ENCODE measurements at places on chromosomes 5 and 9. TPM values are rescaled to one million over a fixed set of nuclear protein-coding genes. Genes with fewer than 3 reads are reported as not detected.

GRCh38 chr9:4984171-4984620 is 876 bp upstream of the JAK2 start:
- DNase-seq = peak; percentile 70

Gene PLPP1
- 53.3 TPM for total RNA-seq

Gene ASS1
- total RNA-seq = 33.5 TPM

GRCh38 chr5:167716126-167716775 is 575.2 kb upstream of the WWC1 start:
- DNase-seq = no peak

DNA sequence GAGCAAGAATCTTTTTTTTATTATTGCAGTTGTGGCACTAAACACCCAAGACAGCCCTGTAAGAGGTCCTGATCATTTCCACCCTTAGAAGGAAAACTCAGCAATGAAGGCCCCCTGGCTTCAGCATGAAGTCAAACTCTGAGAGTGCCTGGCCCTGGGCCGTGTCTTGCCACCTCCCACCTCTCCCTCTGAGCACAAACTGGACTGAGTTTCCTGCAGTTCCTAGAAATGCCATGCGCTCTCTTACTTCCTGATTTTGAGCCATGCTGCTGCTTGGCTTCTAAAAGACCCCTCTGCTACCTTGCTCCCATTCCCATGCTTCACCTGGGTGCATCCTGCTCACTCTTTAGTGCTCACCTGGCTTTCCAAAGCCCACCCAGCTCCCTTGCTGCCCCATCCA is 140.4 kb upstream of the KLF9 start:
- no peak for DNase-seq

- no peak for DNase-seq
These were observed 4.9 kb downstream of the HMGCR start for GRCh38 chr5:75341934-75342333.

Gene LCN15
- not detected for total RNA-seq

DNA sequence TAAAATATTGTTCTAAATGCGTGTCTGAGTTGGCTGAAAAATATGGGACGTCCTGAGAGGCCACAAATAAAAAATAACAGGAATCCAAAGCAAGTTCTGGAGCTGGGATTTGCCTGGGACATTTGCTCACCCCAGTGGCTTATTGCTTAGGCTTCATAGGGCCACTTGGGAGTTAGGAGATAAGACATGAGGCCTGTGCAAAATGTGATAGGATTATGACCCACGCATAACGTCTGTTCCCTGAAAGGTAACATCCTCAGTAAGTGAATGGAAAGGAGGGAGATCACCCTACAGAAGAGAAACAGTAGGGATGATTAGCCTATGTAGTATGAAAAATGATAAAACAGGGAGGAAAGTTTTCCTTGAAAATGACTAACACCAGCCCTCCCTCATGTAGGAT is 269.4 kb downstream of the EPB41L4A start:
- DNase-seq = no peak

Gene IL4
- not detected for total RNA-seq

GRCh38 chr9:70257991-70258691 is 637 bp upstream of the SMC5 start:
- DNase-seq = peak; percentile 89

Gene TLX3
- total RNA-seq = not detected

DNA sequence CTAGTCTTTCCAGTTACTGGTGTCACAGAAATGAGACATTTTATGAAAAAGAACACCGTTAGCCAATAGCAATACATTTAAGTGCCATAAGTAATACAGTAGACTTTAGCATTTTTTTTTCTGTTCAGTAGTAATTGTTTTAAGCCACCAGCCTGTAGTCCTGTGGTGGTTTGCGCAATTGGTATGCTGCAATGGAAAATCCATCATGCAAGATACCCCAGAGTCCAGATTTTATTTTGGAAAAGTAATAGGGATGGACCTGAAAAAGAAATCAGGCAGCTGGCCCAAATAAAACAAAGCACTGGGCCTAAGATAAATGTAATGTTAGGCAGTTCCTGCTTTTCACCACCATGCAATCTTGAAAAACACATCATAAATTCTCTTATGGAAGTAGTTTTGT is 94.6 kb upstream of the RASGRF2 start:
- no peak for DNase-seq

GRCh38 chr9:76557674-76558225 is 98.8 kb downstream of the GCNT1 start:
- no peak for DNase-seq

Gene TMEM141
- total RNA-seq = 376 TPM

DNA sequence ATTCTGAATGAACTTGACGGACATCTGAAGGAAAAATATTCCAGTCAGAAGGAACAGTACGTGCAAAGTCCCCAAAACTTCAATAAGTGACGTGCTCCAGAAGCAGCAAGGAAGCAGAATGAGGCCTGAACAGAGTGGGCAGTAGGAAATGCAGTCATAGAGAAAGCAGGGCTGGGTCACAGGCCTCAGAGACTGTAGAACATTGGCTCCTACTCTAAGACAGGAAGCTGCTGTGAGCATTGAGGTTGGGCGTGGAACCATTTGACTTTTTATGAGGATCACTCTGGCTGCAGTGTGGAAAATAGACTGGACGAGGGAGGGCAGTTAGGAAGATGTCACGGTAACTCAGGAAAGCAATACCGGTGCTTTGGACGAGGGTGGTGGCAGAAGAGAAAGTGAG is 64.0 kb downstream of the DOCK8 start:
- DNase-seq = no peak

Gene PLAC8L1
- not detected for total RNA-seq

GRCh38 chr5:28779161-28779754 is 1740.9 kb upstream of the CDH9 start:
- DNase-seq = no peak

GRCh38 chr5:151454166-151454565 is 6.8 kb downstream of the SLC36A1 start:
- no peak for DNase-seq

DNA sequence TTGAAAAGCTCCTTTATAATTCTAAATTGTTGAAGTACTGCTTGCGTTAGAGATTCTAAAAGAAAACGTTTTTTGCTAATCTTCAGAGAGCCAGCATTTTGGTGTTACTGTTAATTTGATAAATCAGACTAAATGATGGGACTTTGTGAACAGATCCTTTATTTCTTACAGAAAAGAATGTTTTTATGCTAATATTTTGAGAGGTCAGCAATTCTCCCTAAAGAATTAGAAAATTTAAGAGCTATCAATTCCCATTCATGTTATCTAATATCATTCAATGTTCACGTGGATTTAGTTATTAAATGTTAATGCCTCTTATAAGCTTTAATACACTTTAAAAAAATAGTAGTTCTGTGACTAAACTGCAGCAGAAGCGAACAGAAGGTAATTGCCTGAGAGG is 2.4 kb downstream of the AGGF1 start:
- no peak for DNase-seq

DNA sequence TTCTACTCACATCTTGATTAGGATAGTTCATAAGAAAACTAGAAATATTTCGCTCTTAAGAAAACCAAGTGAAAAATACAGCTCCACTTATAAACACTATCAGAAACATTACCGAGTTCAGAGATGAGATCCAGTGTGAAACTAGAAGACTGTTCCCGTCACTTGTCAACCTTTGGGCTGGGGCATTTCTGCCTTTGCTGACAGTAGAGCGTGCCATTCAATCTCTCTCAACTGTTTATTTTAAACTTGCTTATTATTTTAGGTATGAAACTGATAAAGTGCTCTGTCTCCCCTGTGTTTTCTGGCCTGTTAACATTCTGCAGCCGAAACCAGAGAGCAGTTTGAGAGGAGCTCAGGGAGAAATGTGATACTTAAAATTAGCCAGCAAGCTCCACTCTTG is 16.7 kb downstream of the MRRF start:
- DNase-seq = no peak

Gene ADGRD2
- total RNA-seq = not detected

- no peak for DNase-seq
These were observed 47.2 kb upstream of the AGXT2 start for GRCh38 chr5:35094948-35095347.

DNA sequence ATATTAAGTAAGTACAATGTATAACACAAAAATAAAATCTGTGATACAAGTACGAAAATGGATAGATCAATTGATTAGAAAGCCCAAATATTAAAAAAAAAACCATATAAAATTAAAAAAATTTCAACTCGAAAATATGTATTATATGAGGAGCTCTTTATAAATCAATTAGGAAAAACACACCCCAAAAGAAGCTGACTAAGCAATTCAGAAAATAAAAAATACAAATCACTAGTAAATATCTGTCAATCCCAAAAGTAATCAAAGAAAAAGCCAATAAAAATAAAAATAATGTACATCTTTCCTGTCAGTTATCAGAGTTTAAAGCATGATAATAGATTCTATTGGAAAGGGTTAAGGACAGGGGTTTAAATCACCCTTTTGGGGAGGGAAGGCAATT is 10.2 kb upstream of the ACSL6 start:
- no peak for DNase-seq

DNA sequence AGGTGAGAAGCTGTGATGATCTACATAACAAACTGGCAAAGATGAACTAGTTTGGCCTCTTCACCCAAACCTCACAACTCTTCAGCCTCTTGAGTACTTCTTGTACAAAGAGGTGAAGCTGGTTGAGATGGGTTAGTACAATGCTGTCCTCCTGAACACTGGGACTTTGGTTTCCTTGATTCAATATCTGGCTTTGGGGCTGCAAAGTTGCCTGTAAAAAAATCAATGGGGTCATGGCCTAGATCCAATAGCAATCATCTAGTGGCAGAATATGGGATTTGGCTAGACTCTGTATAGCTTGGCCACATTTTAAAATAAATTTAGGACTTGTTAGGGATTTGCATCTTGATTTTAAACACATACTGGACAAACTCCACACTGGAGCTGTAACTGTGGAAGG is 179.1 kb downstream of the ADAMTS12 start:
- DNase-seq = no peak

GRCh38 chr5:39024005-39024404 is 50.2 kb downstream of the RICTOR start:
- DNase-seq = no peak

Gene P4HA2
- 20.5 TPM for total RNA-seq

DNA sequence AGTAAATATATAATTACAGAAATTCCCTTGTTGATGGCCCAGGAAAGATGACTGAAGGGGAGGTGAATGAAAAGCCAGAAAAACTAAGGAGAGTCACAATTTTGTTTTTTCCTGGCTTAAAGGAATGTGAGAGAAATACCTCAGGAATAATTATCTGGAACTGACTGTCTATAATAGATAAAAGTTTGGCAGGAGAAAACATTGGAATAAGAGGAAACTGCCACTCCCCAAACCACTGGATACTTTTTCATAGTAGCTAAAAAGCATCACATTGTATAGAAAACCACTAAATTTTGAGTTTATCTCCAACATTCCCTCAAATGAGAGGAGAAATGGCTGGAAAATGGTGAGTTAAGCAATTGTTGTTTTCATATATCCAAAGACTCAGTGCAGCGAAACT is 326.0 kb downstream of the NPR3 start:
- no peak for DNase-seq

DNA sequence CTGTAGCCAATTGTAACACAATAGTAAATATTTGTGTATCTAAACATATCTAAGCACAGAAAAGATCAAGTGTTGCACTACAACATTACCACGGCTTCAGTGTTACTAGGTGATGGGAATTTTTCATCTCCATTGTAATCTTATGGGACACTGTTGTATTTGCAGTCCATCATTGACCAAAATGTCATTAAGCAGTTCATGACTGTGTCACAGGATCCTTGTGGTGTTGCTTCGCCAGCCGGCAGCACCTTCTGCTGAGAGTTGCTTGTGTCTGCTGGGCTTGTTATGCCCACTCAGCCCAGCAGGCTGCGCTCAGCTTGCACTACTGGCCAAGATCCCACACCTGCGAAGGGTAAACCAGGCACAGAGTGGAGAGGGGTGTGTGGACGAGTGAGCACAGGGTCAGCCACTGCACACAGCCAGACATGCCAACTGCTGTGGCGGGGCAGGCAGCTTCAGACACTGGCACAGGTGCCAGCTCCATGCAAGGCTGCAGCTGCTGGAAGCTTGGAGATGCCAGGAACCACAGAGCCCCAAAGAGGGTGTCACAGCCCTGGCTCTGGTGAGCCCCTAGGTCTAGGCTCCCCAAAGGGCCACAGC is 273.7 kb downstream of the CETN3 start:
- peak; percentile 32 for DNase-seq

GRCh38 chr5:40871177-40871576 is 30.0 kb downstream of the CARD6 start:
- no peak for DNase-seq

GRCh38 chr5:74664551-74664950 is 20.5 kb upstream of the HEXB start:
- DNase-seq = no peak

Gene PPP2R2B
- total RNA-seq = 0.03 TPM

GRCh38 chr9:28134446-28134976 is 561.2 kb upstream of the C9orf72 start:
- no peak for DNase-seq

DNA sequence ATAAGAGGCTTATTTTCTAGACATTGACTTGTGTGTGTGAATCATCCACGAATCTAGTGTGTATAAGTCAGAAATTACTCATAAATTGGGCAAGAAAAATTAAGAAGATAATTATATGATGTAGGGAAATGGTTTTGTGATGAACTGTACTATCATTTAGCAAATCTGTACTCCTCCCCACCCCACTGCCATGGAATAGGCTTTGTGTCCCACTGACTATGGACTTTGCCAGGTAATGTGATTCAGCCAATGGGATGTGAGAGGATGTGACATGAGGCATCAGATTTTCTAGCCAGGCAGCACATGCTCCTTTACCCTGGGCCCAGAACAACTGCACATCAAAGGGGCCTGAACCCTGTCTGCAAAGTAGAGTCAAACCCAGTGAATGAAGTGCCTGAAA is 406.6 kb downstream of the CTNND2 start:
- no peak for DNase-seq

Gene TNPO1
- total RNA-seq = 70.8 TPM

Gene GABRA6
- not detected for total RNA-seq

Gene GBGT1
- not detected for total RNA-seq
